ENCODE measurements at places on chromosomes 3 and 15.

- no peak overlapping the region for H3K27ac ChIP-seq
- H3K27me3 ChIP-seq, result no peaks in the 10 kb centered on the region
- H3K36me3 ChIP-seq, result peaks cover 27% of the 10 kb centered on the region
- no peaks in the 10 kb centered on the region for H3K4me1 ChIP-seq
- DNase-seq, result no peak
Measured at GRCh38 chr3:130693314-130693713, 53.3 kb downstream of the PIK3R4 start.

DNA sequence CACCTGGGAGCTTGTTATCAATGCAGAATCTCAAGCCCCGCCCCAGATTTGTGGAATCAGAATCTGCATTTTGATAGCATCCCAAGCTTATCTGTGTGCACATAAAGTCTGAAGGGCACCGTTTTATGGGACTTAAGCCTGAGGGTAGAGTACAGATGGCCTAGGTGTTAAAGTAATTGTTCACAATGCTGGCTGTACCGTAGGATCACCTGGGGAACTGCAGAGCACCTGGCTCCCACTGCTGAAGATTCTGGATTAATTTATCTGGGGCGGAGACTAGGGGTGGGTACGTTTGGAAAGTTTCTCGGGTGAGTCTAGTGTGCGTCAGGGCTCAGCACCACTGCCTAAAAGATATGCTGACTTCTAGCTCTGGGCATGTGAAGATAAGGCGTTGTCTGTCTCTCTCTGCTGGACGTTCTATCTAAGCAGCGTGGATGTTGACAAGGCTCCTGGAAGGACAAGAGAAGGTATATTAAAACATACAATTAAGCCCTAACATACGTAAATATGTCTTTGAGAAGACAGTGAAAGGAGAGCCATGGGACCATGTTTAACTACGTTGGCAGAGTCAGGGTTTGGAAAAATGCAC lies 63.2 kb upstream of the RASGRP1 start:
- H3K4me1 ChIP-seq, result no peaks in the 10 kb centered on the region
- H3K4me3 ChIP-seq, result no peak overlapping the region
- H3K27ac ChIP-seq, result no peak overlapping the region
- H3K27me3 ChIP-seq, result no peaks in the 10 kb centered on the region

- H3K4me1 ChIP-seq, result no peaks in the 10 kb centered on the region
- no peak overlapping the region for H3K27ac ChIP-seq
- no peaks in the 10 kb centered on the region for H3K36me3 ChIP-seq
- H3K27me3 ChIP-seq, result no peaks in the 10 kb centered on the region
- H3K4me3 ChIP-seq, result no peak overlapping the region
- no peak for DNase-seq
Measured at GRCh38 chr15:88230823-88231222, 25.7 kb downstream of the NTRK3 start.

DNA sequence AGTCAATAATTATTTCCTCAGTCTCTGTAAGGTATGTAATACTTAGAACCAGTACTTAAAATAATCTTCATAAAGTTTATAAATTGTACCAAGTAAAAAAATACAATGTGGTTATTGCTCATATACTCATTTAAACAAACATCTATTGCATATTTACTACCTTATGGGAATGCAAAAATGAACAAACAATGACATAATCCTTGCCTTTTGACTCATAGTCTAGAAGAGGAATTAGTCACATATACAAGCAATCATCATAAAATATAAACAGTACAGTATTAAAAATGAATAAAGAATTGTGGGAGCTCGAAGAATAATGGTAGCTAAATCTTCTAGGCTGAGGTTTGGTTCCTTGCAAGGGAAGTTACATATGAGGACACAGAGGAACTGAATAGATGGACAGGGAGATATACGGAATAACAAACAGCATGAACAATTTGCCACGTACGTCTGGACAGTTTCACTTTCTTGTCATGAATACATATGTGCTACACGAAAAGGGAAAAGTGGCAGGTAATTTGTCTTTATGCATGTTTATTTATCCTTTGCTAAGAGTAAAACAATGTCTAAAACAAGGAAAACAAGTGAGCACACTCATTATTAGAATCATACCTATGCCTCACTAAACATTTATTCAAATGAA lies 17.2 kb downstream of the IMPG2 start:
- no peak overlapping the region for H3K27ac ChIP-seq
- H3K4me3 ChIP-seq, result no peak overlapping the region
- H3K4me1 ChIP-seq, result no peaks in the 10 kb centered on the region
- no peak for DNase-seq

- no peak overlapping the region for H3K4me3 ChIP-seq
- peaks cover 8% of the 10 kb centered on the region for H3K4me1 ChIP-seq
- no peaks in the 10 kb centered on the region for H3K36me3 ChIP-seq
- DNase-seq, result no peak
- H3K27ac ChIP-seq, result no peak overlapping the region
- H3K27me3 ChIP-seq, result no peaks in the 10 kb centered on the region
Measured at GRCh38 chr3:126375835-126376331, 18.7 kb upstream of the KLF15 start.

- no peak overlapping the region for H3K4me3 ChIP-seq
- H3K4me1 ChIP-seq, result no peaks in the 10 kb centered on the region
- no peak overlapping the region for H3K27ac ChIP-seq
- H3K36me3 ChIP-seq, result no peaks in the 10 kb centered on the region
- DNase-seq, result no peak
Measured at GRCh38 chr3:147977001-147977400, 567.8 kb downstream of the ZIC1 start.

GRCh38 chr15:77702211-77702957 lies 69.7 kb upstream of the LINGO1 start:
- no peak overlapping the region for H3K4me3 ChIP-seq
- DNase-seq, result no peak
- H3K36me3 ChIP-seq, result no peaks in the 10 kb centered on the region
- no peak overlapping the region for H3K27ac ChIP-seq
- no peaks in the 10 kb centered on the region for H3K27me3 ChIP-seq

GRCh38 chr3:26799679-26800317 lies 177.2 kb downstream of the LRRC3B start:
- no peaks in the 10 kb centered on the region for H3K4me1 ChIP-seq
- H3K36me3 ChIP-seq, result no peaks in the 10 kb centered on the region
- H3K4me3 ChIP-seq, result no peak overlapping the region
- no peak overlapping the region for H3K27ac ChIP-seq
- no peak for DNase-seq

GRCh38 chr3:39814007-39814406 lies 4.6 kb downstream of the MYRIP start:
- peaks cover 2% of the 10 kb centered on the region for H3K27me3 ChIP-seq
- H3K4me1 ChIP-seq, result peaks cover 10% of the 10 kb centered on the region
- H3K36me3 ChIP-seq, result no peaks in the 10 kb centered on the region

GRCh38 chr15:46442901-46443590 lies 808.2 kb downstream of the SQOR start:
- H3K27ac ChIP-seq, result no peak overlapping the region
- no peaks in the 10 kb centered on the region for H3K36me3 ChIP-seq
- no peaks in the 10 kb centered on the region for H3K4me1 ChIP-seq
- no peak for DNase-seq
